GM19239 (cell line): ENCODE measurements at places on chromosomes 1 and 21.

GRCh38 chr1:159436469-159436868 lies 3.1 kb upstream of the OR10J1 start:
- no peak for DNase-seq

GRCh38 chr1:199877526-199878384 lies 149.8 kb upstream of the NR5A2 start:
- no peak for DNase-seq

- DNase-seq: no peak
Observed at GRCh38 chr1:51392241-51392640, 61.9 kb upstream of the TTC39A start.

- no peak for DNase-seq
Observed at GRCh38 chr1:230048922-230049321, 18.1 kb upstream of the GALNT2 start.

GRCh38 chr1:147171399-147172167 lies 687 bp downstream of the PRKAB2 start:
- no peak for DNase-seq

DNA sequence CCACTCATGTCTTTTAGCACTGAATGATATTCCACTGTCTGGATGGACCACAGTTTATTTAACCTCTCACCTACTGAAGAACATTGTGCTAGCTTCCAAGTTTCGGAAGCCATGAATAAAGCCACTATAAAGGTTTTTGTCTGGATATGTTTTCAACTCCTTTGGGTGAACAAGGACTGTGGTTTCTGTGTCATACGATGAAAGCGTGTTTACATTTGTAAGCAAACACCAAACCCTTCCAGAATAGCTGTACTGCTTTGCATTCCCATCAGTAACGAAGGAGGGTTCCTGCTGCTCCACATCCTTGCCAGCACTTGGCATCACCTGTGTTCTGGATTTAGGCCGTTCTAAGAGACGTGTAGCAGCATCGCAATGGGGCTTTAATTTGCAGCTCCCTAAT lies 10.7 kb upstream of the ARHGEF16 start:
- DNase-seq: no peak

DNA sequence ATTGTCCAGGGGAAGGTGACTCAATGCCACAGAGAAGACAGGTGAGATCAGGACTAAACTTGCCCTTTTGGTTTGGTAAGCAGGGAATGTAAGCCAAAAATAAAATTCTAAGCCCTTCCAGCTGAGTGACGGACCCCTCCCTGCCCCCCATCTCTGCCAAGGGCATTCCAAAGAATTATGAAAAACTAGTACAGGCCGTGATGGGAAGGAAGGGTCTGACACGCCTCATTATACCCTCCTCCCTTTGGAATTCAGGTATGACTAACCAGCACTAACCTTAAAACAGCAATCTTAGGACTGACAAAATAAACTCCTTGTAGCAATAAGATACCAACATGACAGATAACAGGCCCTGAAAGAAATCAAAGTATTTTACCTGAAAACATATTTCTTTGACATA lies 99.6 kb downstream of the GABPA start:
- DNase-seq: no peak

DNA sequence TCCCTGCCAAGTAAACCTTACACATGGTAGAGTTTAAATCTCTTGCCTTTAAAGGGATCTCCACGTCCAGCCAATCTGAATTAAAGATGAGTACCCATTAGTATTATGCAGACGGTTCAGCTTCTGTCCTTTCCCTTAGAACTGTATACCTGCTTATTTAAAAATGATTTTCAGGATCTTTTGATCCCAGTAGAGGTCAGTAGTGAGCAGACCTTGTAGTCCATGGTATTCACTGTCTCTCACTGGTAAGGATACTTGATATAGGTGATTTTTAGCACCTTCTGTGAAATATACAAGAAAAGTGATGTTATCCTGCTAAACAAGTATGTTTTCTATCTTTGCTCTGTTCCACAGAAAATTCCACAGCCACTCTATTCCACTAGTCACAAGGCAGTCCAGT lies 1211.6 kb upstream of the ADGRL4 start:
- DNase-seq: peak; percentile 2

DNA sequence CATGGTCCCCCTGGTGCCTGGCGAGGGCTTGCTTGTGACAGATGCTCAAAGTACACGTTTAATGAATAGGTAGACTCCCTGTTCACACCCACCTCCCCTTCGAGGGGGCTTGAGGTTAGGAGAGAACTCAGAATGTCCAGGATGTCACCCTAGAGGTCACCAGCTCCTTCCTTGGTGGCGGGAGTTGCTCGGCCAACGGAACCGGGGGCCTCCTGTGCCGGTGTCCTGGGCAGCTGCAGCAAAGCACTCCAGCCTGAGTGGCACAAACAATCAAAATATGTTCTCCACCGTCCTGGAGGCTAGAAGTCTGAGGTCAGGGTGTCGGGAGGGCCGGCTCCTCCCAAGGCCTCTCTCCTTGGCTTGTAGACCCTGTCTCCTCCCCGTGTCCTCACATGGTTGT lies 71.0 kb downstream of the AJAP1 start:
- DNase-seq: no peak

DNA sequence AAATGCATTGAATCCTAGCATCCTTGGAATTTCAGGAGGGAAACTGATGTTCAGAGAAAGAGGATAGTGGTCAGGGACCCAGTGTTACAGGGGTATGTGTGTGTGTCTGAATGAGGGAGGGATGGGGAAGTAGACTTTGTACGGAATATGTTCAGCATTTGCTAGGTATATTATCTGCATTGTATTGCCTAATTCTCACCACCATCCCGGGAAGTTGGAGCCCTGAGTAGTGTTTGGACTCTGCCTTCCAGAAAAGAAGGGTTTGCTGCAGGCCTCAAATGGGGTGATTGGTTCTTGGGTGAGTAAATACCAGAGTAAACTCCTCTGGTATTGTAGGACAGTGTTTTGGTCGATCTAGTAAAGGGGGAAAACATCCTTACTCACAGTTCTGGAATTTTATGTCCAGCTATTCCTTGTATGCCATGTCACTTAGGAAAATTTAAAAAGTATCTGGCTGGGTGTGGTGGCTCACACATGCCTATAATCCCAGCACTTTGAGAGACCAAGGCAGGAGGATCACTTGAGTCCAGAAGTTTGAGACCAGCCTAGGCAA lies 7.1 kb upstream of the ZNF496 start:
- DNase-seq: no peak

DNA sequence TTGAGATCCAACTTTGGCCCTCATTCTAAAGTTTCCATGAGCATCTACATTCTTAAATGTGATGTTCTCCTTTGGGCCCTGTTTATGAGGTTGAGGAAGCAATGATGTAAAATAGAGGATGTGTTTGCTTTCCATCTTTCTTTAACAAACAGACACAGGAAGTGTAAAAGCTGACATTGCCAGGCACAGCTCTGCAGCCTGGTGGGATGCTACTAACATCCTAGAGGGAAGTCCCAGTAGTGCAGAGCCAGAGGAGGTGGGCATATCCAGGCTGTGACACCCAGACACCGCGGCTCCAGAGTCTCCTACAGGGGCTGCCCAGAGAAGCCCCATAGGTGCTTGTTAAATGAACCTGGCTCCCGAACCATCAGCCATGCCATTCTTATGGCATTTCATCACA lies 16.2 kb downstream of the OLFML2B start:
- no peak for DNase-seq

GRCh38 chr1:78758506-78758905 lies 108.9 kb downstream of the IFI44 start:
- no peak for DNase-seq

DNA sequence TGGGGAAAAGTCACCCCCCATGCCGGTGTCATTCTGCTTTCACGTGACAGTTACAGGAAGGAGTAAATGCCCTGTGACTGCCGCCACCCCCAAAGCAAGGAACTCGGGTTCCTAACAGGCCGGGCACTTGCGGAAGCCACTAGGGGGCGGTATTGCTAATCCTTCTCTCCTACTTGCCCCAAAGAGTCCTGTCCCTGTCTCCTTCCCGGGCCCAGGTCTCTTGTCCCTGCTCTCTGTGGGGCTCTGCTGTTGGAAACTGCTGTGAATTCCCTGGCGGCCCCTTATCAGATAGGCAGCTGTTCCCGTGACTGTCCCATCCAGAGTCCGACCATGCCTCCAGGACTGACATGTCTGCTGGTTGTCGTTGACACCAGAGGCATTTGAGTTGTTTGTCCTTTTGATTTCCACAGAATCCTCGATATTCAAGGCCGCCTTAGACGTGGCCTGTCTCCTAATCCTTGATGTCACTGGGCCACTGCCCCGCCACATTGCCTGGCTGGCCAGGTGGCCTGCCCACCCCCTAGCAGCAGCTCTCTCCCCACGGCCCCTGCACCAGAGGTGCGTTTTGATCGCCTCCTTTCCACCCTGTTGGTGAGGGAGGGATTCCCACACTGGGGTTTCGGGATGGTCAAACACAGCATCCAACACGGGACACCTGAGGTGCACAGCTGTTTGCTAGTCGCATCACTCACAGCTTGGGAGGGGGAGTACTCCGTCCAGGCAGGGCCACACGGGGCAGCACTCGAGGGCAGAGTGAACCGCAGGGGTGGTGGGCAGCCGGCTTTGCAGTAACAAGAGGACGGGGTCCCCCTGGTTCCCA lies 37.3 kb downstream of the CHAF1B start:
- peak; percentile 46 for DNase-seq

- DNase-seq: no peak
Observed at GRCh38 chr1:116726872-116727820, 27.1 kb upstream of the CD2 start.

DNA sequence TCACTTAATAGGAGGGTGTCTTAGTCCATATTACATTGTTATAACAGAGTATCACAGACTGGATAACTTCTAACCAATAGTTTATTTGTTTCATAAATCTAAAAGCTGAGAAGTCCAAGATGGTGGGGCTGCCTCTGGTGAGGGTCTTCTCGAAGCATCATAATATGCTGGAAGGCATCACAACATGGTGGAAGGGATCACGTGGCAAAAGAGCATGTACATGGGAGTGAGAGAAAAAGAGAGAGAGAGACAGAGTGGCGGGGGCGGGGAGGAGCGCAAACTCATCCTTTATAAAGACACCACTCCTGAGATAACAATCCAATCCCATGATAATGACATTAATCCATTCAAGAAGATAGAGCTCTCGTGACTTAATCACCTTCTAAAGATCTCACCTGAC lies 31.5 kb downstream of the CFHR5 start:
- no peak for DNase-seq

DNA sequence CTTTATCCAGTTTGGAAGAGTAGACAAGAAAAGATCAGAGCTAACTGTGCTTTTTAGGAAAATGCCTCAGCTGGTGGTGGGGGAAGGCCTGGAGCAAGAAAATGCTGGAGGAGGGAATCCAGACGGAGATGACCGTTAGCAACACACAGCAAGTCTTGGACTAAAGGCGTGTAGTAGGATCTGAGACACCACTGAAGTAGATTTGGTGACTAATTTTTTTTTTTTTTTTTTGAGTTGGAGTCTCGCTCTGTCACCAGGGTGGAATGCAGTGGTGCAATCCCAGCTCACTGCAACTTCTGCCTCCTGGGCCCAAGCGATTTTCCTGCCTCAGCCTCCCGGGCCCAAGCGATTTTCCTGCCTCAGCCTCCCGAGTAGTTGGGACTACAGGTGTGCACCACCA lies 41.2 kb downstream of the LPAR3 start:
- DNase-seq: no peak

- no peak for DNase-seq
Observed at GRCh38 chr1:34743775-34744174, 11.1 kb upstream of the GJB5 start.

DNA sequence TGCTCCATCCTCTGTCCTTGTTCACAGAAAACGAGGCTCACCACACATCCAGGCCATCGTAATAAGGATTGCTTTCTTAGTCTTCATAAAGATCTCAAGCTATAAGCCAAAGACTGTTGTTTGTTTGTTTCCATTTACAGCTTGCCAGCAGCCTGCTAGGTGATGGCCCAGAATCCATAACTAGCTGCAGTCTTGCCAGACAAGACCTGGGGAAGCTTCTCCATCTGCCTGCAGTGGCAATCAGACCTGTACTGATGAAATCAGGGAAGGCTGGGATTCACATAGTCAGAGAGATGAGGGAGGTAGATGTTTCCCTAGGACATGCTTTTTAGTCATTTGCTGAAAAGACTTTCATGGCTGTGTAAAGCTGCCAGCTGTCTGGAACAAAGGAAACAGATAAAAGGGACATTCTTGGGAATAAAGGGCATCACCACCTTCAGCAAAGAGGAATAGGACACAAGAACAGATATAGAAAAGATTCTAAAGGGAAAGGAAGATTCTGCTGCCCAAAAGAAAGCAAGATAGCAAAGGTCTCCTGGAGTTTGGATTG lies 51.0 kb downstream of the MT1HL1 start:
- no peak for DNase-seq

DNA sequence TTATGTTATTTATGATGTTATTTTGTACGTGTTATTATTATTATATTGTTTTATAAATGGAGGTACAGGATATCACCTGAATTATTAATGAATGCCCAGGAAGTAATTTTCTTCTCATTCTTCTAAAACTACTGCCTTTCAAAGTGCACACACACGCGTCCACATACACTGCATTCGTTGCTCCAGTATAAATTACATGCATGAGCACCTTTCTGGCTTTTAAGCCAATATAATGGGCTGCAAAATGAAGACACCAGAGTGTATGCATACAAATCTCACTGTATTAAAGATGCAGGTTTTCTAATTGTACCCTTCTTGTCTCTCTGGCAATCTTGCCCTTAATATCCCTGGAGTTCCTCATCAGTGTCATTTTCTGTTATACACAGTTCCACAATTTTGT lies 6.9 kb downstream of the RGS4 start:
- DNase-seq: no peak

GRCh38 chr1:55812281-55812680 lies 597.1 kb upstream of the USP24 start:
- no peak for DNase-seq

DNA sequence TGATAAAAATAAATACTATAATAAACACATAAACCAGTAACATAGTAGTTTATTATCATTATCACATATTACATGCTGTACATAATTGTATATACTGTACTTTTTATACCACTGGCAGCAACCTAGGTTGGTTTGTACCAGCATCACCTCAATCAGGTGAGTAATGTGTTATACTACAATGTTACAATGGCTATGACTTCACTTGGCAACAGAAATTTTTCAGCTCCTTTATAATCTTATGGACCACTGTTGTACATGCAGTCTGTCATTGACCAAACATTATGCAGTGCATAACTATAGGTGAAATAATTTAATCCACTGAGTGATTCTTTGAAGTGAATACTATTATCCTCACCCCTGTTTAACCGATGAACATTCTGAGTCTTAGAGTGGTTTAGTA lies 44.5 kb downstream of the TNFSF4 start:
- DNase-seq: no peak

DNA sequence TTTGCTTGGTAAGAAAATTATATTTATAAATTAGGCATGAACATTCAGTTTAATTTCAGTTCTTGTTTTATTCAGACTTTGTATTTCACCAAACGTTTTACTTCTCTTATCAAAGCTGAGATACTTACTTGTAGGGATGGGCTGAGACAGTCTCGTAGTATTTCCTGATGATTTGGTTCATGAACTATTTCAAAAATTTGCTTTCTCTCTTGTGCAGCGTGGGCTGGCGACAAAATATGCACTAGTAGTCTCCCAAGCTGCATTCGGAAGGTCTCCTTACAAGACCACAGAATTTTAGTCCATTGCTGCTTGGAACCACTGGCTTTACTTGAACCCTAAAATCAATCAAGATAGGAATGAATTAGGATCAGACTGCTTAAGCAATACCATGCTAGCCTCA lies 91.7 kb upstream of the GNG4 start:
- DNase-seq: no peak
